ENCODE measurements at places on chromosomes 3 and 15.

GRCh38 chr3:102106416-102107097 is 257.2 kb downstream of the NFKBIZ start:
- no peak for DNase-seq

GRCh38 chr15:32119694-32120330 is 89.5 kb downstream of the CHRNA7 start:
- DNase-seq: no peak

- DNase-seq: no peak
Measured at GRCh38 chr3:135944831-135945230, 20.7 kb upstream of the PPP2R3A start.

DNA sequence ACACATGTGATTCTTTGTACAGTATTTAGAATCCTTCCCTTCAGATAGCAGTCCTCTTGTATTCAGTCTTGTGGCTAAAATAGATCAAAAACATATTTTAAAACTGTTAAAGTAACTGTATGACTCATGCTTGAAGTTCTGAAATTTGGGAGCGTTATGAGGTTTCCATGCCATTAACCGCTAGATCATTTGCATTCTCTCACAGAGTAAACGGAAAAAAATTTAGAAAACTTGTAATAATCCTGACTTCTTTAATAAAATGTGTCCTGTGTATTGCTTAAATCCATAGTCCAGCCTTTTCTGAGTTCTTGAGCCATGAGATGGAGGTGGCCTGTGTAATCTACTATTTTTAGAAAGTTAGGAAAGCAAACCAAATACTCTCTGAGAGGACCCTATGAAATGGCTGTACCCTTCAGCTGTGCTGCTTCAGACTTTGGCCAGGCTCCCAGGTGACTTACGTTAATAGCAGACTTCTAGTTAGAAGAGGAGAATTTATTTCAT is 33.8 kb downstream of the MBNL1 start:
- no peak for DNase-seq

GRCh38 chr3:183584246-183584913 is 28.9 kb upstream of the KLHL6 start:
- DNase-seq: no peak

Measured in thoracic aorta (tissue), 2 donors.